ENCODE measurements at places on chromosomes 4 and X. TPM values are rescaled to one million over a fixed set of nuclear protein-coding genes. Genes with fewer than 3 reads are reported as not detected.

The CCNG2 gene
- 98.4 TPM for polyA plus RNA-seq

GRCh38 chr4:1459081-1459721 is 53.0 kb upstream of the NKX1-1 start:
- no peak for DNase-seq

The PRR32 gene
- 173 TPM for polyA plus RNA-seq

The PDS5A gene
- polyA plus RNA-seq = 39.9 TPM

DNA sequence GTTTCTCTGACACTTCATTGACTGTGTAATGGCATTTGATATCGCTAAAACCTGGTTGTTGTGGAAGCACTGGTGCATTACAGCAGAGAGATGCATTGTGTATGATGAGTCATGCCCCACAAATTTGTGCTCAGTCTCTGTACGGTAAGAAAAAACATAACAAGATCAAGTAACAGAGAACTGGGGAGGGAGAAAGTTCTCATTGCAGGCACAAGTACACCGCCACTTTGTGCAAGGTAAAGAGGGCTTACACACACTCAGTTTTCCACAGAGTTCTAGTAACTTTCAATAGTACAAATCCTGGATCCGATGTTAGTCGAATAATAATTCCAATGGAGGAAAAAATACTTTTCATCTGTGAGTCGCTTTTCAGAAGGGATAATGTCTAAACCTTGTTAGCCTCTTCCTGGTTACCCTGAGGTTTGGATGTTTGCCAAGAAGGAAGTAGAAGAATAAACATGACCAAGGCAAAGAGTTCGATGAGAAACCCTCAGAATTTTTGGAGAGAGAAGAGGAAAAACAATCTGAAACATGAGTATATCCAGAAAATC is 512.5 kb upstream of the SLIT2 start:
- DNase-seq = no peak

- no peak for DNase-seq
These were observed 74.1 kb upstream of the MAOA start for GRCh38 chrX:43581888-43582539.

- peak; percentile 19 for DNase-seq
These were observed 118.5 kb upstream of the OTUD4 start for GRCh38 chr4:145298885-145299284.

GRCh38 chr4:145069361-145069760 is 28.6 kb downstream of the ANAPC10 start:
- DNase-seq = no peak

The TMEM128 gene
- polyA plus RNA-seq = 25.7 TPM

DNA sequence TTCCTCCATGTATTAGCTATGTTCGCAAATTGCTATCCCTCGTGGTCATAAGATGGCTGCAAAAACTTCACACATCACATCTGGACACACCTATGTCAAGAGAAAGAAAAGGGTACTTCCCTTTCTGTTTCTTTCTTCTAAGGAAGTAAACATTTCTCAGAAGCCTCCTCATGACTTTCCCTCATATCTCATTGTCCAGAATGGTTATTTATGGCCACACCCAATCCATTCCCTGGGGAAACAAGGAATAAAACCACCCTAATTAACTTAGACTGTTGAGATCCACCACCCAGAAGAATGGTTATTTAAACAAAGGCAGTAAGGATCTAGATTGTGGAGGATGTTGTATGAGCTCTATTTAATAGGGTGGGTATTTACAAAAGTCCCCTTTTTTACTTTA is 160.8 kb upstream of the LNX1 start:
- DNase-seq = no peak

- no peak for DNase-seq
These were observed 27.5 kb upstream of the VBP1 start for GRCh38 chrX:155188786-155189185.

GRCh38 chrX:5823903-5824302 is 404.8 kb downstream of the NLGN4X start:
- DNase-seq = peak; percentile 6

DNA sequence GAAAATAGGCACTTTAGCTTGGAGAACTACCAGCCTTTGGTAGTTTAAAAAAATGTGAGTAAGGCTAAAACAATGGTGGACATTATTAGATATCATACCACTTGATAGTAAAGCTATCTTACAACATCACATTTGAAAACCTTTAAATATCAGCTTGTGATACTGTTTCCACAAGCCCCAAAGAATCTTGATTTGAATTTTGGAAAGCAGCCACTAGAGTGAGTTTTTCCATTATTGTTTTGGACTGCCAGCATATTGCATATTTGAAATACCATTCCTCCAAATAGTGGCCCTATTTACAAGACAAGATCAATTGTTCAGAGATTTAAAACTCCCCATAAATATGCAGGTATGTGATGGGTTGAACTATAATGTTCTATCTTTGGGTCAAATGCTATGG is 303.0 kb upstream of the PRPS2 start:
- DNase-seq = no peak

Data from muscle of back (tissue), 13 donors.